Uterus (tissue), 4 donors: ENCODE measurements at places on chromosomes 1 and 21. TPM values are rescaled to one million over a fixed set of nuclear protein-coding genes. Genes with fewer than 3 reads are reported as not detected.

DNA sequence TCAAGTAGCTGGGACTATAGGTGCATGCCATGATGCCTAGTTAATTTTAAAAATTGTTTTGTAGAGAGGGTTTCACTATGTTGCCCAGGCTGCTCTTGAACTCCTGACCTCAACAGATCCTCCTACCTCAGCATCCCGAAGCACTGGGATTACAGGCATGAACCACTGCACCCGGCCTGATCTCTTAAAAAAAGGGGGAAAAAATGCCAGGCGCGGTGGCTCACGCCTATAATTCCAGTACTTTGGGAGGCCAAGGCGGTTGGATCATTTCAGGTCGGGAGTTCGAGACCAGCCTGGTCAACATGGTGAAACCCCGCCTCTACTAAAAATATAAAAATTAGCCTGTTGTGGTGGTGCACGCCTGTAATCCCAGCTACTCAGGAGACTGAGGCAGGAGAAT lies 13.2 kb downstream of the AVPR1B start:
- H3K4me3 ChIP-seq, result no peak overlapping the region
- no peak overlapping the region for H3K27ac ChIP-seq
- H3K4me1 ChIP-seq, result no peaks in the 10 kb centered on the region
- DNase-seq, result no peak

GNAT2 gene
- not detected for total RNA-seq

KCNJ15 gene
- total RNA-seq, result 0.29 TPM

TAS1R1 gene
- total RNA-seq, result not detected

USP48 gene
- total RNA-seq, result 23.1 TPM

GRCh38 chr1:53207726-53208125 lies 11.1 kb downstream of the CPT2 start:
- H3K4me3 ChIP-seq, result no peak overlapping the region
- H3K36me3 ChIP-seq, result no peaks in the 10 kb centered on the region
- H3K4me1 ChIP-seq, result no peaks in the 10 kb centered on the region
- no peaks in the 10 kb centered on the region for H3K27me3 ChIP-seq
- DNase-seq, result no peak

DNA sequence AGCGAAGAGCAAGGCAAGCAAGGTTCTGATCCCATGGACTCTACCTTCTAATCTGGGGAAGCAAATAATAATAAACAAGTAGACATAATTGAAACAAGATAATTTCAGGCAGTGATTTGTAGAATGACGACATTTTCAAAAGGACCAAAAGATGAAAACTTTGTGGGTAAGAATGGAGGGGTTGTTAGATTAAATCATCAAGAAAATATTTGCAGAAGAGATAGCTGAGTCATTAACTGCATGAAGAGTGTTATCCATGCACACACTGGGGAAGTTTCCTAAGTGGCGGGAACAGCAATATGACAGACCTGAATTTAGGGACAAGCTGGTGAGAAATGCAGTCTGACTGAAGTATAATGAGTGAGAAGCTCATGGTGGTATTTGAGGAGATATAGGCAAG lies 583.1 kb upstream of the RGS18 start:
- no peak for DNase-seq
- no peaks in the 10 kb centered on the region for H3K36me3 ChIP-seq
- H3K27ac ChIP-seq, result no peak overlapping the region
- no peaks in the 10 kb centered on the region for H3K27me3 ChIP-seq
- H3K4me1 ChIP-seq, result no peaks in the 10 kb centered on the region
- no peak overlapping the region for H3K4me3 ChIP-seq

- no peaks in the 10 kb centered on the region for H3K36me3 ChIP-seq
- peaks cover 22% of the 10 kb centered on the region for H3K4me1 ChIP-seq
- H3K27ac ChIP-seq, result peak overlapping the region; percentile 91
- no peak overlapping the region for H3K4me3 ChIP-seq
- H3K27me3 ChIP-seq, result no peaks in the 10 kb centered on the region
These were observed 9.4 kb downstream of the SNAP47 start for GRCh38 chr1:227744668-227745067.

- H3K27ac ChIP-seq, result no peak overlapping the region
- DNase-seq, result no peak
- H3K4me3 ChIP-seq, result no peak overlapping the region
These were observed 26.9 kb downstream of the INAVA start for GRCh38 chr1:200921571-200922110.
